Posterior cingulate gyrus (tissue), 11 donors: ENCODE measurements at places on chromosomes 1 and 21.

- no peak for DNase-seq
These were observed 6.9 kb upstream of the SLC45A3 start for GRCh38 chr1:205687242-205687641.

GRCh38 chr1:232127190-232127589 lies 500.6 kb downstream of the DISC1 start:
- DNase-seq, result no peak

DNA sequence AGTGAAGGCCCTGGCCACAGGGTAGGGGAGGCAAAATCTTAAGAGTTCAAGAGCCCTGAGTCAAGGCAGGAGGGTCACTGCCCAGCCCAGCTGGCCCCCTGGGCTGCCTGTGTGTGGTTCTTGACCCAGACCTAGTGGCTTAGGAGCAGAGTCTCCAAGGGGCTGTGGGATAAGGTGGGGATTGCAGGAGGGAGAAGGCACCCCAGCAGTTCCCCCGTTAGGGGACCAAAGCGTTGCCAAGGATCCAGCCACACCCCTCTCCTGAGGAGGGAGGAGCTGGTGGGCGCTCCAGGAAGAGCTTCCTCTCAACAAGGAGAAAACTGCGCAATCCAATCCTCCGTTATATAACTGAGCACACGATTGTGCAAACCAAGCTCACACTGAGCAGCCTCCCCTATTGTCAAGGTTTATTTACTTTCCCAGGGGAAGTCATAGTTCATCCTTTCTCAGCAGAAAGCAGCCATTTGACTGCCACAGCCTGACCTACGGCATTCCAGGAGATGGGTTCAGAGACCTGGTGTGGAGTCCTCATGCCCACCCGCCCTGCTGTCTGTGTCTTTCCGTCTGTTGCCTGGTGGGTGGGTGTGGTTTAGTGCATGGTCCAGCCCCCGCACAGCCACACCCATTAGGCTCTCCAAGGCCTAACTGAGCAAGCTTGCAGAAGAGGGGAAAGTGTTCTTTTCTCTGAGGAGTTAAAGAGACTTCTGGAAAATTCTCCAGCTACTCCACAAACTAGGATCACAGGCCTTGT lies 3.5 kb downstream of the EPHX1 start:
- DNase-seq, result no peak

DNA sequence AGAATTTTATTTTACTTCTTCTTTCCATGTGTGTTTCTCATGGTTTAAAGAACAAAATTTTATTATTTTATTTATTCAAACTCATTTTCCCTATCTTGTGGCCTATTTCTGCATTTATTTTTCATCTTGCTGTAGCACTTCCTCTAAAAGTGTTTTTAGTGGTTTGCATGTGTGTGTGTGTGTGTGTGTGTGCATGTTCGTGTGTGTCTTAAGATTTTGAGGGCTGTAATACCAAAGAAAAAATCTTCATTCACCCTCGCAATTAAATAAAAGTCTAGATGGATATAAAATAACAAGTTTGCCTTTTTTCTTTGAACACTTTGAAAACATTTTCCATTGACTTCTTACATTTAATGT lies 24.6 kb upstream of the FCRL3 start:
- DNase-seq, result no peak

DNA sequence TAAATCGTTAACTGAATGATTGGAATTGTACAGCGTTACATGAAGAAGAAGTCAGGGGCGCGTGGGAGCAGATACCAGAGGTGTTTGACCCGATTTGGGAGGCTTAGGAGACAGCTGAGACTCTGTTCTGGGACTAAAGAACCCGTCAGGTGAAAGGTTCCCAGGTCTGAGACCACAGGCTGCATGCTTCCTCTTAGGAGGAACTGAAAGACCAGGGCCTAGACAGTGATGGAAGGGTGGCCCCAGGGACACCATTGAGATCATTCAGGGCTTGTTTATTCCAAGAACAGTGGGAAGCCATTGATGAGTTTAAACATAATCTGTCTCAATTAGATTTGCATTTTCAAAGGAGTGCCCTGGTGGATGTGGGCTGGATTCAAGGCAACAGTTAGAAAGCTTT lies 904 bp downstream of the KLF17 start:
- no peak for DNase-seq

DNA sequence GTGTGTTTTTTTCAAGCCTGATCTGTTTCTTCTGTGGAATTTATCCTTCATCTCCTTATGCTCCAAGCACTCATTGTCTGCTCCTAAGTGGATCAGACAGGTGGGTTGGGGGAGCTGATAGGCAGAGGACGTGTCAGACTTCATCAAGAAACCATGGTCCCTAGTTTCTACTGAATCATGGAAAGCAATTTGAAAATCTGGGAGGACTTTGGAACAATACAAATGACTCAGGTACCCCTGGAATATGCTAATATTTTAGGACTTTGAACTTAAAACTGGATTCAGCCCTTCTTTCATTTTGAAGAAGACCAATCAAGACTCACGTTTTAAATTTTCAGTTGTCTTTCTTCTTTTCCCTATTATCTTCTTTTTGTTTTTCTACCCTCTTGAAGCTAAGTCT lies 7.7 kb downstream of the ABCG1 start:
- no peak for DNase-seq

DNA sequence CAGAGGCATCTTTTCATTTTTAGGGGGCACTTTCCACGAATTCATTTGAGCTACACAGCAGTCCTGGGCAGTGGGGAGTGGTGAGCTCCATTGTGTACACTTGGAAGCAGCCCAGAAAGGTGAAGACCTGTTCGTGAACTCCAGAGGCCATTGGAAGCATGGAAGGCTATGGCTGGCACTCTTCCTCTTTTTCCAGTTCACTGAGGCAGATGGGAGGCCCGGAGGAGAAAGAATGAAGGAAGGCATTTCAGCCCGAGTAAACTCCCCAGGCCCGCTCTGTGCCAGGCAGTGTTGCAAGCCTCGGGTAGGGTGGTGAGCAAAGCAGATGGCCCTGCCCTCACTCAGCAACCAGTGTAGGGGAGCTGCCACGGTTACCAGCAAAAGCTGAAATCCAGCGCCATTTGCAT lies 673 bp upstream of the DHCR24 start:
- no peak for DNase-seq

- DNase-seq, result no peak
These were observed 6.3 kb upstream of the KYAT3 start for GRCh38 chr1:88998716-88999115.

- DNase-seq, result no peak
These were observed 164.6 kb downstream of the FASLG start for GRCh38 chr1:172823534-172823933.

- no peak for DNase-seq
These were observed 987 bp downstream of the DYNLT4 start for GRCh38 chr1:44806025-44806703.
